PC-3 (cell line): ENCODE measurements at places on chromosomes 7 and 10. TPM values are rescaled to one million over a fixed set of nuclear protein-coding genes. Genes with fewer than 3 reads are reported as not detected.

DNA sequence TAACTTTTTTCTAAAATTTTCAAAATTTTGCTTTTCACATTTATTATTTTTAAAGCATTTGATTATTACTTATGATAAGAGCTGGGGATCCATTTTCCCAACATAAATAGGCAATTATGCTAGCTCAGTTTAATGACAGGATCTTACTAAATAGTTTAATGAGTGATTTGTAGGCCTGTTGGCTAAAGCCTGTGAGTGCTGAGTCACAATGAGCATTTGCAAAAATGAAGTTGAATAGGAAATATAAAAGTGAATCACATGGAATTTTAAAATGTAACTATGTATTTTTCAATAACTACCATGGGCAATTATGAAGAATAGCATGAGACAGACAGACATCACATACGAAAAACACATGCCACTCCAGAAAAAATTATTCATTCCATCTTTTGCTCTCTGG is 45.1 kb upstream of the ZPBP start:
- DNase-seq: peak; percentile 5

DNA sequence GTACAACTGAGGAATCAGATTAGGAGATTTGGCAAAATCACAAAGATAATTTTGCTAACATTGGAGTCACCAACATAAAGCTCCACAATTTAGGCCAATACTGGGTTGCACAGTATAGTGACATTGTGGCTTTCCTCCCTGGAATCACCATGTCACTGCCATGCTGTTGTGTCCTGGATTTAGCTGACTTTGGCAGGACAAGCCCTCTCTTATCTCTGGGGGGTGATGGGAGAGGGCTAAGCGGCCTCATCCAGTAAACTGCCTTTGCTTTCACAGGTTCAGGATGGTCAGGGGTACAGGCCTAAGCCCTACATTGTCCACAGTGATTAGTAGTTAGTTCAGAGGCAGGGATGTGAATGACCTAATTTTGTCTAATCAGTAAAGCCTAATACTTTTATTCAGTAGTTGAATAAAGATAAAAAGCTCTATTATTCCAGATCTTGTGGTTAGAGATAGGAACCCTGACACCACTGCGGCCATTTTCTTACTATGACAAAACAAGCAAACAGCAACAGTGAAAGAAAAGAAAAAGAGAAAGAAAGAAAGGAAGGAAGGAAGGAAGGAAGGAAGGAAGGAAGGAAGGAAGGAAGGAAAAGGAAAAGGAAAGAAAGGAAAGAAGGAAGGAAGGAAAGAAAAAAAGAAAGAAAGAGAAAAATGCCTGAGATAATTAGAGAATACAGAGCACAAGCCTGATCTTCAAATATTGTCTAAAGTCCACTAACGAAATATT is 140.1 kb downstream of the ETV1 start:
- DNase-seq: no peak

- no peak for DNase-seq
These were observed 56.9 kb upstream of the AOAH start for GRCh38 chr7:36781011-36781738.

DNA sequence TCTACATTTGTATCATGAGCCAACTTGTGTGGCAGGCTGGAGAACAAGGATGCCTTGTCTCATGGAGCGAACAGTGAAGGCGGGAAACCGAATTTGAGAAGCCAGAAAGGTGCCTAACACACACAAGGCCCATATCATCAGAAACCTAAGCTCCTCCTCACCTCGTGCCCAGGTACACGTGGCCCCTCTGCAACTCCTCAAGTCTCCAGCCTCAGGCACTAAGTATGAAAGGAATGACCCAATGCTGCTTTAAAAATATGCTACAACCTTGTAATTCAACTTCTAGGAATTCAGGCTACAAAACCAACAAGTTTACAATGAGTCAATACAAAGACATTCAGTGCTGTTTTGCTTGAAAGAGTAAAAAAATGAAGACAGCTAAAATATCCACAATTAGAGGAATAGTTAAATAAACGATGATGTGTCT is 95.7 kb downstream of the CDK6 start:
- DNase-seq: peak; percentile 89

GRCh38 chr10:47378183-47378510 is 5.9 kb downstream of the ZNF488 start:
- no peak for DNase-seq

DNA sequence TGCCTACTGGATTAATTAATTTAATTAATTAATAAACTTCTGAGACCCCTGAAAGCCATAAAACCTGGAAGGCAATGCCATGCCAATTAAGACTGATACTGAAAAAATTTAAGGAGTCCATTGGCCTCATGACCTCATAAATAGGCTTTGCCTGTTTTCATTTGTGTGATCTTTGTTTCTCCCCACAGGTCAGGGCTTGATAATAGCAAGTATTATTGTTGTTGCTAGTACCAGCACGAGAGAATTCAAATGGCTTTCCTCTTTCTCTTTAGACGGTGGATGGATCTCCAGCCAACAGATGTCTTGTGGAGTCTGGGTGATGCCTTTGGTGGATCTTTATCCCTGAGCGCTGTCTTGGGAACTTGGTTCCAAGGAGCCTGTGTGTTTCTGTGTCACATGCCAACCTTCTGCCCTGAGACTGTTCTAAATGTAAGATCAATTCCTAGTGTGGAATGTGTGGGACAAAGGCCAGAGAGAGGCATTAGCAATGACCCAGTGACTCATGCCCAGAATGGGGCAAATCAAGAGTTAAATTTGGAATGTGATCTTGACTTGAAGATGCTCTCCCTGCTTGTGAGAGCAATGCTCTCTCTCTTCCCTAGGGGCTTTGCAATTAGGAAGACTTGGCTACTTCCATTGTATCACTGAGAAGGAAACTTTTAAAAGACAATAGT is 17.7 kb downstream of the ACSM6 start:
- peak; percentile 36 for DNase-seq

GRCh38 chr10:117817116-117817515 is 229.6 kb downstream of the RAB11FIP2 start:
- DNase-seq: no peak

DNA sequence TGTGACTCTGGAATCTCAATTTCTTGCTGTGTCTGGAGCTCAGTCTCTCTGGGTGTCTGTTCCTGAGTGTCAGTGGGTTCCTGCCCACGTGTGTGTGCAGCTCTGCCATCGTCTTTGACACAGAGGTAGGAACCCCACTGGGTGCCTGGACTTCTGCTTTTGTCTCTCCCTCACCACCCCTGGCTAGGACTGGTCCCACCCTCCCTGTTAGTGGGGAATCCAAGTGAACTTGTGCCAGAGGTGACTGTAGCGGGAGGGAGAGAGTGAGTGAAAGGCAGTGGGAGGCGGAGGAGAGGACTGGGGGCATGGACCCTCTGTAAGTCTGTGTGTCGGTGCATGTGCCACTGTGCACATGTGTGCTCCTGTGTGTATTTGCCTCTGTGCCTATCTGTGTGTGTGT is 299.9 kb upstream of the ZMIZ1 start:
- DNase-seq: no peak

GRCh38 chr7:93579431-93579830 is 4.9 kb upstream of the CALCR start:
- DNase-seq: no peak

DNA sequence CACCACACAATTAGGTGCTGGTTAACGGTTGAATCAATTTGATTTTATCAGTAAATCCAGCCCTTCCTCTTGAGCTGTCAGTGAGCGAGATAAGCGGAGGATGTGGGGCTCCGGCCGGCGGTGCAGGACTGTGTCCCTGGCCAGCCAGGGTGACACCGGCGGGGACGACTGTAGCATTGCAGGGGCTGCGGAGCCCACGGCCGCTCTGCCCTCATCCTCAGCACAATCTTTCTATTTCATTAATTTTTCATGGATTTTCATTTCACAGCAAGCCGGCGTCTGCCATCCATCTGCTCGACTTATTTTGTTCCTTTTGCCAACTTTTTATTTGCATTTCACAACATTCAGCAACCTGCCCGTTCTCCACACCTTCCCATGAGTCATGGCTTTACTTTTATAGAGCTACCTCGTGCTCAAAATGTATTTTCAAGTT is 4.7 kb downstream of the ADARB2 start:
- peak; percentile 20 for DNase-seq

- DNase-seq: no peak
These were observed 51.9 kb upstream of the PRKAR1B start for GRCh38 chr7:778968-779451.

The TDRD1 gene
- not detected in 2 replicates for total RNA-seq

The PDE1C gene
- total RNA-seq: 14.1 and 14.4 TPM in 2 replicates

The TES gene
- total RNA-seq: 120 and 128 TPM in 2 replicates
